Left renal pelvis (tissue), 4 donors: ENCODE measurements at places on chromosomes 7 and 10.

DNA sequence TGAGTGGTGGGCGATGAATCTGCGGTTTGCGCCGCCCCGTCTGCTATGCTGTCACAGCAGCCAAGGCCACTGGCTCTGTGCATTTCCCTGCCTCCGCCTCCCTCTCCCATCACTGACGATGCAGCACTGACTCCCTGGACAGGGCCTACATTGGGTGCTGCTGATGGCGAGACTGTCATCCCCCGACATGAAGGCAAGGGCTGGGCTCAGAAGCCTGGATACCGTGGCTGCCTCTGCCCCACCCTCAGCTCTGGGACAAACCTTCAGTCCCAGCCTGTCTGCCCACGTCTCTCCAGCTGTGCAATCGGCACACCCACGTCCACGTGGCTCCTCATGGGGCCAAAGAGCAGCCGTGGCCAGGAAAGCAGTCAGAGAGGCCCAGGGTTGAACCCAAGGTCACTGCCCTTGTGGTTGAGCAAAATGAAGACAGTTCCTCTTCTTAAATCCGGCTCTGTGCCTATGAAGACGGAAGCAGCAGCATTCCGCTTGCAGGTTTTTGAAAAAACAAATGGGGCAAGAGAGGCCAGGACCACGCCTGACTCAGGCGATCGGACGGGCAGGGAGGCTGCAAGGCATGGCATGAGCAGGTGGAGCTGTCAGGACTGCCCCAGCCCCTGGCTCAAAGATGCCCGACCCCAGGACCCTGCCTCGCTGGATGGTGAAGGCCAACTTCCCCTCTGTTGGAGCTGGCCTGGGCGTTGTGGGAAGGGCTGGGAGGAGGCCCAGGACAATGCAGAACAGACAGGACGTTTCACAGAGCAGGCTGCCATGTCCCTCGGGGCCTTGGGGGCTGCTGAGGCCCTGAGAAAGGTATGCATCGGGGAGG, 517.5 kb downstream of the DNAJB6 start:
- no peak for DNase-seq

DNA sequence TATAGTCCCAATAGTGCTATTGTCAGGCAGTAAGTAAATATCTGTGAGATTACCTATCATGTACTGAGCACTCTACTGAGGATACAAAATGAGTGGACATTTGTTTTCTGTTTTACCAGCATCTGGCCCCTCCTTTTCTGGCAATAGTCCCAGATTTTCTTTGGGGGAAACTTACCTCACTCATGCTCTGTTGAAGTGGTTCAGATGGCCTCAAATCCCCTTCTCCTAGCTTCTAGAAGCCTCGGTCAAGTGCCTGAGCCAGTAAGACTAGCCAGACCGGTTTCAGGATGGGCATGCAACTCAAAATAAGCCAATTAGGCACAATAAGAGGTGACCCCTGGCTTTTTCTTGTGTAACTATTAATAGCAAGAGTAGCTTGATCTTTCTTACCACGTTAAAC, 19.7 kb downstream of the TRDMT1 start:
- DNase-seq, result no peak

DNA sequence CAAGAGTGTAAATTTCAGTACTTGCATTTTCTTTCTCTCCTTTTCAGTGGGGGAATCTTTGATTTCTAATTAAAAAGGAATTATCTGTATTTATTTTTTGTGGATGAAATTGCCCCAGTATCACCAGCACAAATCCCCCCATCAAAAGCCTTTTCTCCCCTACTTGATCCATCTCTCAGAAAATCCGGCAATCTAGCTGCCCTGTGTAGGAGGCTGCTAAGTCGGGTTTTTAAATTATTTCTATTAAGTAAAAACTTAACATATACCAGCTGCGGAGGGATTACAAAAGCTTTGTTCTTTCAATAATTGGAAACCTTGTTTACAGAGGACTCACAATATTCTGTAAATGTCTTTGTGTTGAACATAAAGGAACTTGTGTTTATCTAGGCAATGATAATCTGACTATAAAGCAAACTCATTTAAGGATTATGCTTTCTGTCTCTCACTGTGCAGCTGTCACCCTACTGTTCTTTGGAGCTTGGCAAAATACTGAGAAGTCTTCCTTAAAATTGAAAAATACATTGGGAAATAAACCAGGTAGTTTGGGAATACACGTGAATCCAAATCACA, 177.4 kb upstream of the PRR15 start:
- DNase-seq, result no peak

- no peak for DNase-seq
Measured at GRCh38 chr7:108613147-108613948, 43.7 kb downstream of the DNAJB9 start.

- no peak for DNase-seq
Measured at GRCh38 chr7:67918158-67918557, 921.5 kb downstream of the TYW1 start.

DNA sequence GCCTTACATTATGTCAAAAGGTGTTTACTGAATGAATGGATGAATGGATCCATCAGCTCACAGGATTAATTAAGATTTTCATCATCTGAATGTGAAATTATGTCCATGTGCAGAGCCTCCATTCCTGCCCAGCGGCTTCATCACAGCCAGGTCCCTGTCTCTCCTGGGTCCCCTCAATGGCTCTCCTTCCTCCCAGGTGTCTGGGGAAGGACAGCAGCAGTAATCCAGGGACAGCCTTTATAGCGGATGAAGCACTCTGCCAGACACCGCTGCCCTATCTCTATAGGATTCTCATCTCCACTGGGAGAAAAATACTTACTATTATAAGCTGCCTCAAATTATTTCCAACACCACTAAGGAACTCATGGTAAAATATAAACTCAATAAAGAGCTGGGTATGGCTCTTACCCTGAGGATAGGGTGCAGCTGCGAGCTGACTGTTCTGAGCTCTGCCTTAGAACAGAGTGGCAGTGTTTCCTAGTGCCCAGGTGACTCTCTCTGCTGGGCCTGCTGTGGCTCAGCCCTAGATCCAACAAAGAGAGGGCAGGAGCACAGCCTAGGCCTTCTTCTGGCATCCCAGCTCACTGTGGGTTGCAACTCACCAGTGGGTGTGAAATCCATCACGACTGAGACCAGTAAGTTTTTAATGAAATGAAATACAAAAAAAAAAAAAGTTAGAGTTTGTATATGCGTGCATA, 38.3 kb downstream of the GPRIN2 start:
- DNase-seq, result no peak

DNA sequence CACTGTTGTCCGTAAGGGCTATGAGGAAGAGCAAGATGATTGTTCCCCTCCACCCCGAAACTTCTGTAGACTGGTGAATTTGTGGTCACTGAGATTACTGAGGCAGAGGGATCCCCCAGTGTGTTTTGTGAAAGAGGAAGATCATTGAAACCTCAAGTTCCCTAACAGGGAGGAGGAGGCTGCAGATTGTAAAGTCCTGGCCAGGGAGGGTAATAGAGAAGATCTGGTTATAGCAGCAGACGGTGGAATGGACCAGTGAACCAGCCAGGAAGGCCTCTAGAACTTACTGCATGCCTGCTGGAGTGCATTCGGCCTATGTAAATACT, 31.1 kb downstream of the LMTK2 start:
- no peak for DNase-seq

GRCh38 chr7:4999369-4999950, 40.5 kb upstream of the MMD2 start:
- DNase-seq, result no peak

DNA sequence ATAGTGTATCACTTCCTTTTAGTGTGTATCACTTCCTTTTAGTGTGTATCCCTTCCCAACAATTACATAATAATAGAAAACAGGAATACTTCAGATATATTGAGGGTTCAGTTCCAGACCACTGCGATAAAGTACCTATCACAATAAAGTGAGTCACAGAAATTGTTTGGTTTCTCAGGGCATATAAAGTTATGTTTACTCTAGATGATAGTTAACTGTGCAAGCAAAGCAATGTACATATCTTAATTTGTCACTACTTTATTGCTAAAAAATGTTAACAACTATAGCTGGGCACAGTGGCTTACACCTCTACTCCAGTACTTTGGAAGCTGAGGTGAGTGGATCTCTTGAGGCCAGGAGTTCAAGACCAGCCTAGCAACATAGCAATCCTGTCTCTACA, 938.4 kb downstream of the CCSER2 start:
- no peak for DNase-seq

GRCh38 chr7:49228426-49229098, 304.2 kb downstream of the CDC14C start:
- DNase-seq, result no peak

- DNase-seq, result no peak
Measured at GRCh38 chr7:130951303-130951975, 217.4 kb upstream of the KLF14 start.
